ENCODE measurements at places on chromosomes 6 and 20.
A peak's percentile ranks its signal among the peaks of the same experiment; 100 is the strongest.

DNA sequence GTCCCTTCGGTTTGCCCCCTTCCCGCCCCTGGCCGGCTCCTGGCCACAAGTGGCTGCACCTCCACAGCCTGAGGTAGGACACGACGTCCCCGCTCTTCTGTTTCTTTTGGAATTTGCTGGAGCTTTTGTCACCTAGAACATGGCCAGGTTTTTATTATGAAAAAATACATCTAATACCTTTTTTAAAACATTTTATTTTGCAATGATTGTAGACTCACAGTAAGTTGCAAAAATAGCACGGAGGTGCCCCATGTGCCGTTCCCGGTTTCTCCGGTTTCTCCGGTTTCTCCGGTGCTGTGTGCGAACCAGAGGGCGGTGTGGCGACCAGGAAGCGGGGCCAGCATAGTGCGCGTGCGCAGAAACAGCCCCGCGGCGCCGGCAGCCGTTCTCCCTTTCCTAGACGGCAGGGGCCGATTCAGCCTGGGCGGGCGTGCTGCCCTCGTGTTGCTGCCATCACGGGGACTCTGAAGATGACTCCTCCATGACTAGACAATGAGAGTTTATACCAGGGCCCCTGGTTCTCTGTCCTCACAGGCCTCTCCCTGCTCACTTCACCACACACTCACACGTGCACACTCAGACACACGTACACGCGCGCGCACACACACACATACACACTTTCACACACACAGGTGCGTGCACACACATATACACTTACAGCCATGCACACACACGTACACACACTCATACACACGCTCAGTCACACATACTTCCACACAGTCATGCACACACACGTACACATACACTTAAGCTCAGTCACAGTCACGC, 102.1 kb downstream of the TMEM242 start:
- DNase-seq = peak; percentile 4

DNA sequence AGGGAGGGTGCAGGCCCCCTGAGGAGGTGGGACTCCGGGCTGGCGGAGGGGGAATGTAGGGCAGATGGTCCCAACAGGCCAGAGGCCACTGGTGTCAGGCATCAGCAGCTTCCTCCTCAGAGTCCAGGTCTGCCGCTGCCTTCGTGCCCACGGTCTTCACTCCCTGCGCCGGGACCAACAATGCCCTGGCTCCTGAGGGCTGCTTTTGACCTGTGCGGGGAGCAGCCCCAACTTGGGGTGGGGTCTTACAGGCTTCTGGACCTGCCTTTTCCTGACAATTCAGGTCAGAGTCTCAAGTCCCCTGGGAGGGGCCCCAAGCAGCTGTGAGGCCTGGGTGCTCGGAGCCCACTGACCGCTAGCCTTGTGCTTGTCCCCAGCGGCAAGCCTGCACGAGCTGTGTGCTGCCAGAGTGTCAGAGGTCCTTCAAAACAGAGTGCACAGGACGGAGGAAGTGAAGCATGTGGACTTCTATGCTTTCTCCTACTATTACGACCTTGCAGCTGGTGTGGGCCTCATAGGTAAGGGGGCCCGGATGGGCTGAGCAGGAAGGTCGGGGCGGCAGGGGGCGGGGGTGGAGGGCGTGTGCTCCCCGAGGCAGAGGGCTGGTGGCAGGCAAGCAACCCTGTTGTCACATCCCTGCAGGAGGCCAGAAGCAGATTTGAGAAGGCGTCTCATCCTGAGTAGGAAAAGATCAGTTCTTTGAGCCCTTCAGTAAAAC, 25.3 kb upstream of the PYGB start:
- DNase-seq = no peak

DNA sequence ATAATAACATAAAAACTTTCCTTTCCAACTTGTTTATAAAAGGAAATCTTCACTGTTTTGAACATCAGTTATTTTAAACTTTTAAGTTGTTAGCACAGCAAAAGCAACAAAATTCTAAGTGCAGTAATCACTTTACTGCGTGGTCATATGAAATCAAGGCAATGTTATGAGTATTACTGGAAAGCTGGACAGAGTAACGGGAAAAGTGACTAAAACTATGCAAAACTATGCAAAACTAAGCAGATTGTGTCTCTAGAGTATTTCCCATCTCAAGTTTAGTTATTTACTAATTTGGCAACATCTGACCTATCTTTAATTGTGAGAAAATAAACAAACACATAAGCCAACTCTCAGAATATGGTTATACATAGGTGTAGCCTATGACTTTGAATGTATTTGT, 10.9 kb upstream of the ANKEF1 start:
- no peak for DNase-seq

DNA sequence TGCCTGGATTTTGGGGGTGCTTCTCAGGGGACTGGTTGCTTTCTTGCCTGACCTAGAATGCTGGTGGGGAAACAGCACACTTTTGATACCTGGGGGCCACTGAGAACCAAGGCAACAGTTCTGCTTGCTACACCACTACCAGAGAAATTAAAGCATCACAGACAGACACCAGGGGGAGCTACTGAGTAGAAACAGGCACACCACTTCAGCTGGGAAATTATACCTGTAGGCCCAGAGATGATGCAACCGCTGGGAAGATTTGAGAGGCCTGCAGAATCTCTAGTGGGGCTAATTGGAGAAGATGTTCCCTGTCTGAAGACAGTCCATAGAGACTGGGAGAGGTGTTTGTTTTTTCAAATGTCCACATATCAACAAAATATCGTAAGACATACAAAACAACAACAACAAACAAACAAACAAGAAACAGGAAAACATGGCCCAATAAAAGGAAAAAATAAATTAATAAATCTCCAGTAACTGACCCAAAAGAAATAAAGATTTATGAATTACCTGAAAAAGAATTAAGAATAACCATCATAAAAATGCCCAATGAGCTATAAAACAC, 129.4 kb upstream of the RIN2 start:
- DNase-seq = no peak

DNA sequence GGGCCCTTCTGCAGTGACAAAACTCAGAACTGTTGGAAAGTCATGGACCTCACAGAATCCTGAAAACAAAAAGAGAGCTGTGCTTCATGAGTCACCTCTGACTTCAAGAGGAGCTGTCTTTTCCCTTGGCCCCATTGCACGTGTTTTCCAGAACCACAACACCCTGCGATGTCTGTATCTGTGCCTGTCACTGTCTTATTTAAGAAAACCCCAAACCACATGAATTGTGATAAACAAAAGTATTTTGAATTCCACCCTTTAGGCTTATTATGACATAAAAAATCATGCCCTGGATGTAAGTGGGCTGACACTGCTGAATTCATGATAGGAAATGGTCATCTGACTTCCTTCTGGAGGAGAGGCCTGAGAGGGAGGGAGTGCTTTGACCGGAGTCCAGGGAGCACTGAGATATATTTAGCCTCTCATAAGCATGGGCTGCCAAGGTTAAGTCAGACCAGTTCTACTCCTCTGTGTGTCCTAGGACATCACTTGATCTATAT, 96.4 kb upstream of the DUSP22 start:
- DNase-seq = no peak

- DNase-seq = no peak
Observed at GRCh38 chr20:35625584-35626385, 10.2 kb downstream of the SPAG4 start.

DNA sequence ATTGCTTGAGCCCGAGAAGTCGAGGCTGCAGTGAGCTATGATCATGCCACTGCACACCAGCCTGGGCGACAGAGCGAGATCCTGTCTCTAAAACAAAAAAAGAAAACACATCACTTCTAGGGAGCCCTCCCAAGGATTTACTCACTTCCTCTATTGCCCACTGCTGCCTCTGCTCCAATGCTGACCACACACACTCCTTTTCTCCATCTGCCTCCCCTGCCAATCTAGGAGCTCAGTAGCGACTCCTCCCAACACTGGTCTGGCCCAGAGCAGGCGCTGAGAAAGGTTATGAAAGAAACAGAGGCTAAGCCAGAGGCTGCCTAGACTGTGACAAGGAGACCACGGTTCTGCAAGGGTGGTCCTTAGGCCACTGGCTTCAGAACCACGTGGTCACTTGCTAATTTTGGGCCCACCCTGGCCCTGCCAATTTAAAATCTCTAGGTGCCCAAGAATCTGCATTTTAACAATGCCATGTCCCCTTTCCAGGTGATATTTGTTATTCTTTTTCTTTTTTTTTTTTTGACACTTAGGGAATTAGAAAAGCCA, 1.3 kb upstream of the E2F1 start:
- peak; percentile 84 for DNase-seq

DNA sequence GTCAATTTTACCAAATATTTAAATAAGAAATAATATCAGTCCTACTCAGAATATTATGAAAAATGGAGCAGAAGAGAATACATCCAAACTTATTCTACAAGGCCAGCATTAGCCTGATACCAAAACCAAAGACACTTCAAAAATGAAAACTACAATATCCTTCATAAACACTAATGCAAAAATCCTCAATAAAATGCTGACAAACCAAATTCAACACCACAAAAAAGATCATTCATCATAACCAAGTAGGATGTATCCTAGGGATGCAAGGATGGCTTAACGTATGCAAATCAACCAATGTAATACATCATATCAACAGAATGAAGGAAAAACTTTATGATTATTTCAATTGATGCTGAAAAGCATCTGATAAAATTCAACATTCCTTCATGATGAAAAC, 352.4 kb upstream of the ADGRB3 start:
- no peak for DNase-seq

DNA sequence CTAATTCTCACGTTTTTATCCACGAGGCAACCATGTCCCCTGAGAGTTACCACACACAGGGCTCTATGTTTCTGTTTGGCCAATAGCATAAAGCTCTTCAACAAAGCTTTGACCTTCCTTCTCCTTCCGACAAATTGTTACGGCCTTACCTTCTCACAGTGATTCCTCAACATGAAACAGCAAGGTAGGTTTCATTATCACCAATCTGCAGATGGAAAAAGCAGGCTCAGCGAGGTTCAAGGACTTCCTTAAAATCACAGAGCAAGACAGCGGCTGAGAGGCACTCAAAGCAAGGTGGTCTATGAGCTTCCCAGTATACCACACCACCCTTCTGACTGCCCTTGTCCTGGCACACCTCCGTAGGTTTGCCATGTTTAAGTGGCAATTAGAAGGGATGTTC, 360.0 kb downstream of the CD83 start:
- no peak for DNase-seq

- DNase-seq = no peak
Observed at GRCh38 chr6:11613858-11614257, 76.3 kb downstream of the TMEM170B start.

- DNase-seq = no peak
Observed at GRCh38 chr6:44247338-44248302, 719 bp downstream of the HSP90AB1 start.

DNA sequence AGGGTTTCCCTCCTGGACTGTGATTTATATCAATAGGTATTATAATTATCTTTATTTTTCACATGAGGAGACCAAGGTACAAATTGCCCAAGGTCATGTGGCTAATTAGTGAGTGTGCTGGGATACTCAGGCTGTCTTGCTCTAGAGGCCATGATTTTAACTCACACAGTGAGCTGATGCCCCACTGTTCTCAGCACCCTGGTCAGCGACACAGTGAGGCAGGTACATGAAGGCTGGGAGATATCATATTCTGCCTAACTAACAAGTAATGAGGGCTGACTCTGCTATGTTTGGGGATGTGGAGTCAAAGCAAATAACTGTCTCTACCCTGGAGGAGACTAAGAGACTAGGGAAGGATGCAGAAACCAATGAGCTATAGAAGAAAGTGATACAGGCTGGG, 501.1 kb downstream of the PTPRT start:
- DNase-seq = no peak

DNA sequence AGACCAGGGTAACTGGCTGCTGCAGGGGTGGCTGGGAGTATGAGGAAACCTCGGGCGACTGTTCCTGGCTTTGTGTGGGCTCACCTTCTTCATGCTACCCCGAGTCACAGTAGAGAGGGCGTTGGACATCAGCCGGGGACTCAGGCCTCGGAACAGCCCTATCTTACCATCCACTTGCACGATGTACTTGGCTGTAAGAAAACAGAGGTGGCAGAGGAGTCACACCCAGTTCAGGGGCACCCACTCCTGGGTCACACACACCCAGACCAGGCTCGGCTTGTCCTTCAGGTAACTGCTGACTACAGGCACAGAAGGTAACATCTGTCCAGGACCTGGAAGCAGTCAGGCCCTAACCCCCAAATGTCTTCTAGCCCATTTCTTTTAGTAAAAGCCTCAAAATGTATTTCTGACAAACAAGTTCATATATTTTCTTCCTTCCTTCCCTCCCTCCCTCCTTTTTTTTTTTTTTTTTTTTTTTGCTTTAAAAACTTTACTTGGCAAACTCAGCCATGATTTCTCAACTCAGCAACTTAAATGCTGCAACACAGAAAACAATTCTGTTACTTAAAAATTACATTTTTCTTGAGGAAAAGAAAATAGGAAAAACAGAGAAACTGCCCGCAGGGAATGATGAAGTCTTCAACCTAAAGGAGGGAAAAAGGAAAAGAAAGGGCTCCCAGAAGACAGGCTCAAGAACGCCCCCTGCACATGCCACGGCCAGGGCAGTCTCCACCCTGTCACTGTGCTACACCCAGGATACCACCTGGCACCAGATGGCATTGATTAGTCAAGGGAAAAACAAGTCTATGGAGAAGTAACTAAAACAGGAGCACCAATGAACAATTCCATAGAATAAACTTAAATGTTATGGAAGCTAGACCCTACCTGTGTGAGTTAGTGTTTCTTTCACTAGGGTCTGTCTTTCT, 7.3 kb downstream of the MTCH1 start:
- no peak for DNase-seq

GRCh38 chr6:66993272-66993671, 1286.2 kb upstream of the EYS start:
- no peak for DNase-seq

DNA sequence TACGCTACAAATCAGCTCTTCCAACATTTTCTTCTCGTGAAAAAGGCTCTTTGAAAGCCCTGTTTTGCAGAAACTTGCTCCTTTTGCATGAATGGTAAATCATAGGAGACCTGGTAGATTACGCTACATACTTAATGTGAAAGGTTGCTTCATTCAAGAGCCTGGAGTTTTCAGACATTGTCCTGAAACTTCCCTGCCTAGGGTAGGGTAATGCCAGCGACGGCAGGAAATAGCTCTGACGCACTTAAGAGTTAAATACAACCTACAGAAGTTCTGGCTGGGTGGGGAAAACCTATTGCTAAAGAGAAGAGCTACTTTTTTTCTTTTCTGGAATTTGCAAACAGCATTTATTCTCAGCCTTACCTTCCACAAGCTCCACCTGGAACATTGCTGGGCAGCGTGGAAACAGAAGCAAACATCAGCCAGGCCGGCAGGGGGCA, 144.5 kb downstream of the LPA start:
- DNase-seq = no peak

- DNase-seq = no peak
Observed at GRCh38 chr20:37380864-37381579, 35.1 kb downstream of the SRC start.

DNA sequence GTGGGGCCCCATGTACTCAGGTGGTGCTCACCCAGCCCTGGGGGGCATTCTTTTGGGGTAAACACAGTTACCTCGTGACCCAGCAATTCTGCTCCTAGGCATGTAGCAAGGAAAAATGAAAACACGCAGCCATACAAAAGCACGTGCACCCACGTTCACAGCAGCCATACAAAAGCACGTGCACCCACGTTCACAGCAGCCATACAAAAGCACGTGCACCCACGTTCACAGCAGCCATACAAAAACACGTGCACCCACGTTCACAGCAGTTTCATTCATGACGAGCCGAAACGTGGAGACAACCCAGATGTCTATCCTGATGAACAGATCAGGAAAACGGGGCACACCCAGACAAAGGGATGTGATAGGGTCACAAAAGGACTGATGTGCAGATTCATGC, 57.1 kb downstream of the YTHDF1 start:
- DNase-seq = no peak

Data from SIG-M5 (cell line).